ENCODE measurements at places on chromosomes 13 and 19.

- DNase-seq: no peak
Measured at GRCh38 chr19:55699221-55699620, 24.2 kb downstream of the EPN1 start.

GRCh38 chr13:28136916-28137315 is 1.4 kb upstream of the PAN3 start:
- no peak for DNase-seq

- no peak for DNase-seq
Measured at GRCh38 chr19:28727480-28728159, 485.3 kb downstream of the UQCRFS1 start.

- DNase-seq: no peak
Measured at GRCh38 chr19:18777301-18778075, 13.6 kb downstream of the COMP start.

GRCh38 chr13:103961129-103961528 is 894.9 kb upstream of the SLC10A2 start:
- no peak for DNase-seq

DNA sequence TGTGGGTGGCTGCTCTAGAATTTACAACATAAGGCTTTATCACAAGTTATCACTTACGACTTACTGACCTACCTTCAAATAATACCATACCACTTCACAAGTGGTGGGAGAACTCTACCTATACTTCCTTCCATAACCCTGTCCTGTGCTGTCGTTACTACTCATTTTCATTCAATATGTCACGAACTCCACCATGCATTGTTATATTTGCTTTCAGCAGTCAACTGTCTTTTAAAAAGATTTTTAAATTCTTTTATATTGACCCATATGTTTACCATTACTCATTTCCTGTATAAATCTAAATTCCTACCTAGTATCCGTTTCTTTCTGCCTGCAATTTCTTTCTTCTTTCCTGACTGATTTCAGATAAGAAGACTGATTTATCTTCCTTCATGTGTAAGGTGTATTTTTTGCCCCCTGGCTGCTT is 200.0 kb downstream of the KLF12 start:
- DNase-seq: peak; percentile 68

- DNase-seq: no peak
Measured at GRCh38 chr13:90632184-90632583, 715.3 kb upstream of the MIR17HG start.

Data from bronchial epithelial cell (primary cell).